ENCODE measurements at places on chromosomes 5 and 9.

GRCh38 chr9:113996531-113997001 lies 81.5 kb downstream of the AMBP start:
- ATAC-seq: no peak

GRCh38 chr5:83149671-83150070 lies 72.3 kb downstream of the XRCC4 start:
- no peak for ATAC-seq

GRCh38 chr5:1510631-1511030 lies 13.1 kb downstream of the LPCAT1 start:
- no peak for ATAC-seq

DNA sequence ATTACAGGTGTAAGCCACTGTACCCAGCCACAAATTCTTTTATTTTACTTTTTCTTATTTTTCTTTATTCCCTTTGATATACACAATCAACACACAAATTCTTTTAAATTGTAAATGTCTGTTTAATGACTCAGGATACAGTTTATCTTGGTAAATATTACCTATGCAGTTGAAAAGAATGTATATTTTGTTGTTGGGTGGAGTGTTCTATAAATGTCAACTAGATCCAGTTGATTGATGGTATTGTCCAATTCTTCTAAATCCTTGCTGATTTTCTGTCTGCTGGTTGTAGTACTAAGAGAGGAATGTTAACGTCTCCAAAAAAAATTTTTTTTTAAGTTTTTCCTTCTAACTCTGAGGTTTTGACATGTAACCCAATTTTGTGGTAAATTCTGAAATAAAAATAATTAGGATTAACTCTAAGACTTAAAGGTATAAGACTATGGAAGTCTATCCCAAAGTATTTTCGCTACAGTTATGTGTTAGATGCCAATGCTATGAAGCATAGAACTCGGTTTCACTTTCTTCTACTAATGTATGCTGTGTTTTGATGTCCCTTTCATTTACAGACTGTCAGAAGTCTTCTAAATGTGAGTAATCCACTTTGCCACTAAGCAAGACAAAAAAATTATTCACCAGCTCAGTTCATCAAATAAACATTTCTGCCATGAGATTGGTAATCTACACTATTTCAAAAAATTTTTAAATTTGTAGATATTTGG lies 720.2 kb upstream of the C9orf72 start:
- ATAC-seq: no peak

GRCh38 chr5:173324115-173325001 lies 3.9 kb downstream of the STC2 start:
- ATAC-seq: no peak

- ATAC-seq: peak; percentile 48
Observed at GRCh38 chr5:148437249-148437648, 53.5 kb downstream of the FBXO38 start.

DNA sequence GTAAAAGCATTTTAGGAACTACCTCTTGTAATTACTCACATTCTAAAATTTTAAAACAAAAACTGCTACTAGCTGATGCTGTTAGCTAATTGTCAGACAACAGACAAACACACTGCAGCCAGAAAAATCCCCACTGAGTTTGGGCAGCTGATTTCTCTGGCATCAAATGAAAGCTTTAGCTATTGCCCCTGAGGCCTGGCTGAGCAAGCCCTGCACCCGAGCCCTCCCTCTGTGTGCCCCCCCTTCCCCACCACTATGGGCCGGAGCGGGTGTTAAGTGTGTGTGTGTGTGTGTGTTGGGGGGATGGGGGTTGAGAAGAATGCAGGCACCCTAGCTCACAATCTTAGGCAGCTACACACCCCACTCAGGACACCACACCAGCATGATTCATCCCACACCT lies 2.4 kb downstream of the NEUROG1 start:
- no peak for ATAC-seq

DNA sequence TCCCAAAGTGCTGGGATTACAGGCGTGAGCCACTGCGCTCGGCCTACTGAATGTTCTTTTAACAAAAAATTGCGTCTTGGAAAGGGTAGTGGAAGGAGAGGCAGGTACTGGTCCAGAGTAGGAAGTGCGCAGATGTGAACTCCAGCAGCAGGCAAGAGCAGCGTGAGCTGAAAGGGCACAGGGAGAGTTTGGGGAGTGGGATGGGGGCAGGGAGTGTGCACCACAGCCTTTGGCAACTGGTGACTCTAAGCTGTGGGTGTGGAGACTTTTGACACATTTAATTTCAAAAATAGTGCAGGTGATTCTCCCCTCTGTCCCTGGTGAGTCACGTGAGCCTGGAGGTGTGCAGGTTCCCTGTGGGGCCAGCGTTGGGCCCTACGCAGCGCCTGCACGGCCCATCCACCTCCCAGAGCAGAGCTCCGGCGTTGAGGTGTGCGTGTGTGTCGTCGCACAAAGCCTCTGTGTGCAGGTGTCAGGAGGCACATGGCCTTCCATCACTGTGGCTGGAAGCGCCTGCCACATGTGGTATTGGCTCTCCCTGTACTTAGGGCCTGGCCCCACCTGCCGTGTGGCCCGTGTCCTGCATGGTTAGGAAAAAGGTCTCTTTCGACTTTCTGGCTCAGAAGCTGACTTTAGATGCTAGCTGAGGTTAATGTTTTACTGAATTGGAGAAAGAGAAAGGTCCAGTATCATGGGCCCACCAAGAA lies 11.5 kb downstream of the SQSTM1 start:
- ATAC-seq: no peak

GRCh38 chr9:123399803-123400378 lies 43.9 kb downstream of the CRB2 start:
- no peak for ATAC-seq

GRCh38 chr5:115842089-115842935 lies 577 bp downstream of the AP3S1 start:
- ATAC-seq: peak; percentile 23

GRCh38 chr9:81637276-81637675 lies 52.1 kb downstream of the TLE1 start:
- ATAC-seq: no peak

DNA sequence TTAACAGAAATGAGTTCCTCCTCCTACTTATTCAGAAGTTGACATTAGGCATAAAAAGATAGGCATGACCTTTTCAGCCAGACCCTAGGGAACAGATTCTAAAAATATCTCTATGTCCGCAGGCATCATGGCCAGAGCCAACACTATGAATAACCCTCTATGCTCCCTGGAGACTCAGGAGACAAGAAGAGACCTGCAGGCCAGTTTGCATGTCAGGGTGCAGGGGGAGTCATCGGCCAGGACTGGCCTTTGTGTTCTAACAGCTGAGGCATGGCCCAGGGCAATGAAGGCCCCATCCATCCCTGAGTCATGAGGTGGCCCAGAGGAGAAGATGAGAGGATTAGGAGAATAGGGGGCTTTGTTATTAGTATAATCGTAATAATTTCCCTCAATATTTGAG lies 93.8 kb downstream of the TMEM215 start:
- ATAC-seq: no peak

DNA sequence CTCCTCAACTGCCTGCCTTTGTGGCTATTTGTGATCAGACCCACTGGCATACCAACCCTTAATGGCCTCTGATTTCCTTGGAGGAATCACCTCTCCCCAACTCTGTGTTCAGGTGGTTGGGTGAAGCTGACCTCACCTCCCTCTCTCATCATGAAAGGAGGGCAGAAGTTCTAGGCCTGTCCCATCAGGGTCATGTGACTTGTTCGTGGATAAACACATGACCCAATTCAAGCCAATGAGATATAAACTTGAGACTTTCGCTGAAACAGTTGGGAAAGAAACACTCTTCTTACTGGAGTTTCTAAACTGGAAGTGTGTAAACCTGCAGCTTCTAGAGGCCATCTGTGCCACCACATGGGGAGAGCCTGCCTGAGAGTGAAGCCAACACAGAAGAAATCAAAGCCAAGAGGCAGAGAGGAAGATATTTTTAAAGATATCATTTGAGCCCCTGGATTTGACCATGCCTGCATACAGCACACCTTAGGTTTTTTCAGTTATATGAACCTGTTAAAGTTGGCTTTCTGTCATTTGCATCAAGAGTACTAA lies 5.8 kb downstream of the GABBR2 start:
- no peak for ATAC-seq

GRCh38 chr5:154697371-154697770 lies 57.8 kb upstream of the LARP1 start:
- no peak for ATAC-seq

DNA sequence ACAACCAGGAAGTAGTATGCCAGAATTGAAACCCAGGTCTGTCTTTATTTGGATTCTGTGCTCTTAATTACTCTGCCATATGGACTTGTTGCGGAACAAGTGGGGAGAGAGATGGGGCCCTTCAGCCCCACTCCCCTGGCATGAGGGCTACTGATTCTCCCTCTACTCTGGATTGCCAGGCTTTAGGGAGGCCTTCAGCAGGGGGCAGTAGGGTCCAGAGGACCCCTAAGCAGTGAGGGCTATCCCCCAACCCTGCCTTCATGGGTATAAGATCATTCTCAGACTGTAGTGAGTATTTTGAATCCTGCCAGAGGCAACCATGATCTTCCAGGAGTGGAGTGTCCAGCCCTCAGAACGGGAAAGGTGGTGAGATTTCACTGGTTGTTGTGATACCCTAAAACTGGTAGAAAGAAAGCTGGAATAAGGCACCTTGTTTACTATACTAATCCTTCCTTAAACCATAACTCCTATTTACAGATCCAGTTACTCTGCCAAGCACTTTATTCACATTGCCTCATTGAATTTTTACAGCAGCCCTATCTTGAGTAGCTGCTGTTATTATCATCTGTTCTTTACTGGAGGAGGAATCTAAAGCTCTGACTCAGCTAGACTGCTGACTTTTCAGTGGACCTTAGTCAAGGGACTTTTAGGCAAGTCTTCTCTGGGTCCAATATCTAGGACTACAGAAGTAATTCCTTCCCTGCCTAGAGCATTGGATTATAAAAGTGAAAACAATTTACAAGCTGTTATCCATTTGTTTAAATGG lies 31.3 kb upstream of the LARP1 start:
- no peak for ATAC-seq

DNA sequence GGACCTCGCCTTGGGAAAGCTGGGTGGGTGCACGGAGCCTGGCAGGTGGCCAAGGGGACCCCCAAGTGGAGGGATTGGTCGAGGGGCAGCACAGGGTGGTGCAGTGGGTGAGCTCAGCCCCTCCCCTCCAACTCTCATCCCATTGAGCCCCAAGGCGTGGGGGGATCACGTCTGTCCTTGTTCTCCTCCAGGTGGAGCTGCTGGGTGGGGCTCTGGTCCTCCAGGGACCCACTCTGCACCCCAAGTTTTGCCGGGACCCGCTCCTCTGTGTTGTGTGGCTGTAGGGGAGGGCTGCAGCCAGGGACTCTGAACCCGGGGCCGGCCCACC lies 3.6 kb upstream of the FUT7 start:
- ATAC-seq: no peak

- ATAC-seq: no peak
Observed at GRCh38 chr5:60260658-60261057, 367.1 kb upstream of the PDE4D start.

GRCh38 chr9:4933177-4933576 lies 51.9 kb upstream of the JAK2 start:
- ATAC-seq: no peak

DNA sequence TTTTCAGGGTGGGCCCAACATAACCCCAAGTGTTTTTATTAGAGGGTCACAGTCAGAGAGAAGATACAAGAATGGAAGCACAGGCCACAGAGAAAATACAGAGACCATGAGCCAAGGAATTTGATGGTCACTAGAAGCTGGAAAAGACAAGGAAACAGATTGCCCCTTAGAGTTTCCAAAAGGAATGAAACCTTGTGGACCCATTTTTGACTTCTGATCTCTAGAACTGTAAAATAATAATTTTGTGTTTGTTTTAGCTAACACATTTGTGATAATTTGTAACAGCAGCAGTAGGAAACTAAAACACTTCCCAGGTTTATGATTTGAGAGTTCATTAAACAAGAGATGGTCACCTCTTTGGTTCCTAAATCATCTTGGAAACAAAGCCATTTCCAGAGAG lies 21.8 kb downstream of the CDKN2A start:
- ATAC-seq: no peak

- no peak for ATAC-seq
Observed at GRCh38 chr5:154721481-154722058, 33.6 kb upstream of the LARP1 start.

DNA sequence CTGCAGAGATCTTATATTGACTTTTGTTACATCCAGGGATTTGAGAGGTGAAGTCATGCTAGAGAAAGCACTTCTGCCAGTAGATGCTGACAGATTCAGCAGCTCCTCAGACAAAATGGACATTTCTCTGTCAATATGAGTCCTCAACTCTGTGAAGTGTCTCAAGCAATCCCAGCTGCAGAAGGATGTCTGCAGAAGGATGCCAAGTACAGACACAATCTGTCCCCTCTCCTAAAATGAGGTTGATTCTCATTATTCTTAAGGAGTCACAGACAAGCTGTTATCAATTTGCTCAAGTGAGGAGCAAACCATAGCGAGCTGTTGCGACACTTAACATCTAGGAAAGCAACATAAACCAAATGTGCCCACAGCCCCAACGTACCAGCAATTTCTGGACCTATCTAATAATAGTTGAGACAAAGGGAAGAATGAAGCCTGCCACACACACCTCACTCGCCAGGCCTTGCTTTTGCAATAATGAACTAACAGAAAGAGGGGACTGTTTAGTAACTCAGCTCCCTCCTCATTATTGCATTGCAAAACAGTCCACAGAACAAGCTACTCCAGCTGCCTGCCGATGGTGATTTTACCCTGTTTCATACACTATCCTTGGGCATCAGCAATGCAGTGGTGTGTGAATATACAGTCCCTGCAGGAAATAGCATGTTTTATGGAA lies 364.2 kb upstream of the PDE4D start:
- no peak for ATAC-seq

DNA sequence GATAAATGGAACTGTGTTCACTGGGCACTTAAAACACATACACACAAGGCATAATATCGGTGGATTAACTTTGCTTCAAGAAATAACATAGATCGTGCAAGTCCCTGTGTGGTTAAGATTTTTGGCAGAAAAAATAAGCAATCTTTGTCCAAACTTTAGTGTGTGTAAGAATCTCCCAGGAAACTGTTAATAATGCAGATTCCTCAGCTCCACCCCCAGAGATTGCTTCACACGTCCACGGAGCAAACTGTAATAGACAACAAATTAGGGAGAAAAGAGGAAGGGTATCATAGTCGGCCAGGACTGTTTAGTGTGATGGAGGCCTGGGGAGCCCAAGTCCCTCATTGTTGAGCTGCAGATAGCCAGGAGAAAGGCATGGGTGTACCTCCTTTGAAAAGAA lies 84.8 kb downstream of the PJA2 start:
- ATAC-seq: no peak

DNA sequence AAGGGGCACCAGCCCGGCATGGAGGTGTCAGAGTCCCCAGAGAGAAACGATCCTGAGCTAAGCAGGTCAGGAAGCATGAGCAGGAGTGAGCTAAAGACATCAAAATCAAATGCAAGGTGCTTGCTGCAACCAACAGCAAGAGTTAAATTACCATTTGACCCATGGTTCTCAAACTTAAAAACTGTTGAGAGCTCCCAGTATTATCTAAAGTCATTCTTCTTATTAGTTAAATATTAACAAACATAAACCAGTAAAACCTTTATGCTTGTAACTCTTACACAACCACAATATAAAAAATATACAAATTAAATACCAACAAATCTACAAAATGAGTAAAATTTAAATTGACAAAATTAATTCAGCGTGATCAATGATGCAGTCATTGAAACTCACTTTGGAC lies 51.5 kb downstream of the FANCC start:
- ATAC-seq: no peak

Data from activated CD4-positive, CD25-positive, alpha-beta regulatory T cell treated with anti-CD3 and anti-CD28 coated beads, Interleukin-2, amount 50 U/mL, for 24 hours (primary cell).